ENCODE measurements at places on chromosomes 4 and X.

- DNase-seq = no peak
Measured at GRCh38 chrX:149036086-149036485, 469.0 kb downstream of the IDS start.

GRCh38 chr4:155197757-155198156 is 10.7 kb upstream of the NPY2R start:
- DNase-seq = no peak

DNA sequence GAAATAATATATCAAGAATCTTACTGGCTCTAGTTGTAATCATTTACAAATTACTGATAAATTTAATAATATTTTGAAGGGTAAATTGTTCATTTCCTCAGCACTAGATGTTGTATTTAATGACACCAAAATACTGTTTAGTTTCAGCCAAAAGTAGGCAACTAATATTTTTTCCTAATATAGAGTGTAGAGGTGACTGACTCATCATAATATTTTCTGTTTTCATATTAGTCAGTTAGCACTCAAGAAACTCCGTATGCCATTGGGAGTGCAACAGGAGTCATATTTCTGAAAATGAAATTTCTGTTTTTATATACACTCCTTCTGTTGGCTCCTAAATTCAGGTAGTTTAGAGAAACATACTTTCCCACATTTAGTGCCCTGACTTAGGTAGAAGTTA is 36.6 kb upstream of the PTPN13 start:
- no peak for DNase-seq

DNA sequence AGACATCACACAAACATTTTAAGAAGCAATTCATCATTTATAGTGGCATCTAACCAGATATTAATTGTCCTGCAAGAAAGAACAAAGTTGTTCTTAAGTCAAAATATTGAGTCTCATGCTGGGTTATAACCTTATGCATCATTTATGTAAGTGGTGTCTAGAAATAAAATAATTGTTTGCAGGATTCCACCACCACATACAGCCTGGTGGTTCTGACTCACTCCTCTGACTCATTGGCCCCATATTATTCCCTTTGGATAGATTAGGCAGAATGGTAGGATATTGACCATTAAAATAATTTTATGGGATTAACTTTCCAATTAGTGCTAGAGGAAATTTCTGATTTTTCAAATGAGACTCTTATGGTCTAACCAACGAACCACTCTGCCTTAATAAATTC is 384.5 kb downstream of the GRXCR1 start:
- no peak for DNase-seq

- DNase-seq = no peak
Measured at GRCh38 chr4:157196046-157196445, 24.5 kb upstream of the GRIA2 start.

DNA sequence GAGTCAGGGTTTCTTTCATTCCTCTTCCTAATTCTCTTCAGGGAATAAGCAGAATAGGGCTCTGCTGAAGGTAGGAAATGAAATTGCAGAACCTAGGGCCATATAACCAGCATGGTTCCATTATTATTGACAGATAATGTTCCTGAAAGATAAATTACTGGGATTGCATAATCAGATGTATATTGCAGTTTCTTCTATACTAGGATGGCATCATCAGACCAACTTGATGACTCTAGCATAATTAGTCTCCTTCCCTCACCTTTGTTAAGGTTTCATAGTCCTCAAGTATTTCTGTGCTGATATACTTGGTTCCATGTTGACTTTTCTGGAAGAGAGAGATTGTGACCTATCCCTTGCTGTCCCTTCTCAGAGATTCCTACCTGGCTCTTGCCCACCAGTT is 492.3 kb upstream of the LCORL start:
- DNase-seq = no peak

DNA sequence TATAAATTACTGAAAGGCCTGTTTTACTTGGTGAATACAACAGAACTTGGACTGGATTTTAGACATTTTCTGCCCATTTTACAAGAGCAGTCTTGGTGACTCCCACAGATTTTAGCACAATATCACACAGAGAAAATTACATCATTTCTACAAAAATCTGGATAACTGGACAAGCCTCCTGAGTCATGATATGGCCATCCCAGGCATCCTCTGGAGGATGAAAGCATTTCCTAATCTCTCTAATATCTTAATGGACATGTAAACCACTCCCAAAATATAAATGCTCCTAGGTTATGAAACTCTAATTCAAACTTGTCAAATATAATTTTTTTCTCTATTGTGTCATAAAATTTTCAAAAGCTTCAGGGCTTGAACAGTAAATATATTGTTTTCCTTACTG is 1170.8 kb upstream of the PCDH7 start:
- DNase-seq = no peak

- DNase-seq = no peak
Measured at GRCh38 chr4:122890147-122890795, 32.1 kb downstream of the NUDT6 start.

GRCh38 chr4:83269256-83269655 is 15.3 kb downstream of the COQ2 start:
- DNase-seq = no peak

- DNase-seq = peak; percentile 14
Measured at GRCh38 chrX:49001521-49002090, 458 bp downstream of the GRIPAP1 start.

- no peak for DNase-seq
Measured at GRCh38 chr4:138804711-138805110, 210.9 kb upstream of the NOCT start.

- DNase-seq = no peak
Measured at GRCh38 chr4:152613841-152614721, 65.7 kb downstream of the TMEM154 start.

- DNase-seq = no peak
Measured at GRCh38 chrX:68433155-68433980, at the start of gene OPHN1. TSS of gene OPHN1 (minus strand) at chrX:68433495. CDS start at chrX:68433020, 475 bp downstream.

- no peak for DNase-seq
Measured at GRCh38 chr4:5972571-5972970, 45.7 kb downstream of the C4orf50 start.

GRCh38 chr4:138190452-138190858 is 51.7 kb downstream of the SLC7A11 start:
- no peak for DNase-seq

- no peak for DNase-seq
Measured at GRCh38 chr4:5378002-5378401, 326.7 kb downstream of the STK32B start.

- no peak for DNase-seq
Measured at GRCh38 chrX:107741404-107741790, 34.2 kb downstream of the TSC22D3 start.

- no peak for DNase-seq
Measured at GRCh38 chr4:6307230-6307629, 37.6 kb downstream of the WFS1 start.

DNA sequence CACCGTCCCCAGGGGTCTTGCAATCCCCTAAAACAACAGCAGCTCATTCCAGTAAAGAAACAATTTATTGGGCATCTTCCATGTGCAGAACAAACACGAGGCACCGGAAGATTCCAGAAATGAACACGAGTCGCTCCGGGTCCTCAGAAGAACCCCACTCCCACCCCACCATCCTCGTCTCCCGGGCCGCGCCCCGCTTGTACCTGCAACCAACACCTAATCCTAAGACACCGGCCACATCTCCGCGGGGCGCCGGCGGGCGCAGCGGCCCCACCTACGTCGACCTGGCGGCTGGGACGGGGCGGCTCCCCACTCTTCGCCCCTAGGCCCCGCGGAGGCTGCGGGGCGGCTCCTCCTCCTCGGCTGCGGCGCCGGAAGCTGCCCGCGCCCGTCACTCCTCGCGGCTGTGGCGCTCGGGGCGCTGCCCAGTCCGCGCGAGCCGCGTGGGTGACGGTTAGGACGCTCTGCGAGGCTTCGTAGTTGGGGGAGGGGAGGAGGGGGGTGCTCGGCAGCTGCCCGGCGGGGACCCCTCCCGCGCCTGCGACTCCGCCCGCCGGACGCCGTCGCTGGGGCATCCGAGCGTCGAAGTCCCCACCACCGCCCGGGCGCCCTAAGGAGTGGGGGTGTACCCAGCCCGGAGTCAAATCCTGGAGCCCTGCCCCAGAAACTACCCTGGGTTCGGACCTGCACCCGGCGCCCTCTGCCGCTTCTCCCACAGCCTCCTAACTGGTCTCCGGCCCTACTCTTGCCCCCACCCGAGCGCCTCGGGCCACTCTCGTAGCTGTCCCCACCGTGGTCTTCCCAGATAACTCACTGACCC is at the start of gene CCDC158:
Gene CCDC158 (minus strand): TSS at position 380 of the 820 bp plus-strand sequence. CDS start 17,934 bp downstream, outside the sequence.
- no peak for DNase-seq

DNA sequence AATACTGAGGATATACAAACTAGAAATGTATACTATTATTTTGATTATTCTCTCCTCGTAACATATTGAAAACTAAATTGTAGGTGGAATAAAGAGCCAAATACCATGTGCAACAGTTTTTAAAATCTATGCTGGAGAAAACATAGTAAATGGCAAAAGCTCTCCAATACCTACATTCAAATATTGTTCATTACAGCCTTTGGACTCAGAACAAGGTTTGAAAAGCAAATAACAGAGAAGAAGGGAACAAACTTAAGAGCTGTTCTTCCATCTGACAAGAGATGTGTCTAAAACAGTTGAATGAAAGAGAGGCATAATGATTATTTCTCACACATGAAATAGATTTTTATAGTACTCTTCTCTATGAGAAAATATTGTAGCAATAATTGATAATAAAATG is 25.0 kb upstream of the UGT2B7 start:
- DNase-seq = no peak

- DNase-seq = no peak
Measured at GRCh38 chrX:135324463-135324862, 15.2 kb downstream of the ETDC start.

GRCh38 chrX:47960406-47960805 is 43.4 kb downstream of the ZNF182 start:
- no peak for DNase-seq

DNA sequence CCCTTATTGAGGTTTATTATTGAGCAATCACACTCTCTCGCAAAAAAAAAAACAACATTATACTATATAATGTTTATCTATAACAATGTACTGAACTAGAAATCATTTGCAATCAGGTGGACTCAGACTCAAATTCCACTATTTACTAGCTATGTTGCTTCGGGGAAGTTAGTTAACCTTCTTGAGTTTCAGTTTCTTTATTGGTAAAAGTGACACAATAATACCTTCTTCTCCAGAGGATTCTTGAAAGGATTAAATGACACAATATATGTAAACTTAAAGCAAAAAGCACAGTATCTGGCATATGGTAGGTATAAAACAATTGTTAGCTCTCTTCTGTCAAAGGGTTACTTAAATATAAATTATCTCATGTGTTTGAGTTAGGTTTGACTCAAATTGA is 31.5 kb upstream of the HDAC8 start:
- DNase-seq = no peak

DNA sequence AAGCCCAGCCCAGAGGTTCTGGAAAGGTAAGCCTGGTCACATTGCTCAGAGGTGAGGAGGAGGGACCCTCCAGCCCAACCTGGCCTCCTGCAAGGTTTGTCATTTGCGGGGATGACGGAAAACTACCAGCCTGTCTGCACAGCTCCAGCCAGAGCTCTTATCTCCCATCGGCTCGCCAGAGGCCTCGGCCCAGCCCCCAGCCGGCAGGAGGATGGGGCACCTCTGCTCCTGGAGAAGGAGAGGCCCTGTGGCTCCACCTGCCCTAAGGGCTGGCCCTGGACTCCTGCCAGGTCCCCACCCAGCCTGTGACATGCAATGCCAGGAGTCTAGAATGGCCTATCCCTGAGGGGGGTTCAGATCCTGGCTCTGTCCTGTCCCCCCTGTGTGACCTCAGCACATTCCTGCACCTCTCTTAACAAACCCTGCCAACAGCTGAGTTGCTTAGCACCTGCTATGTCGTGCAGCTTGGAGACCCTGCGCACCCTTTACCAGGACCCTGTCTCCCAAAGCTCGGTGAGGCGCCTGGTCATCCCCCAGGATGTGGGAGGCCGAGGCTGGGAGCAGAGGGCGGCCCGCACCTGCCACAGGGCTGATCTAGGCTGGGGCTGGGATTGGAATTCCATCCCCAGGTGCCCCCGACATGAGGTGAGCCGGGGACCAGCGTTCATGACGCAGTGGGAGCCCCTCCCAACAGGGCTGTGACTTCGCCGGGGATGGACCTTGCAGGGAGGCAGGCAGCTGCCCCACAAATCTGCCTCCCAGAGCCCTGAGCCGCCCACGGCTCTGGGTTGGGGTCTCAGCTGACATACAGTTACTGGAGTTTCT is 14.4 kb downstream of the ADRA2C start:
- no peak for DNase-seq

GRCh38 chr4:6561173-6561516 is 13.8 kb upstream of the MAN2B2 start:
- no peak for DNase-seq

Measured in activated CD8-positive, alpha-beta memory T cell treated with anti-CD3 and anti-CD28 coated beads for 48 hours (primary cell).